ENCODE measurements at places on chromosomes 3 and 15. TPM values are rescaled to one million over a fixed set of nuclear protein-coding genes. Genes with fewer than 3 reads are reported as not detected.

IGF2BP2 gene
- total RNA-seq = 59.3 TPM

KCNAB1 gene
- 10.1 TPM for total RNA-seq

CSPG4 gene
- total RNA-seq = 18.1 TPM

HPS3 gene
- total RNA-seq = 22.9 TPM

ADGRG7 gene
- not detected for total RNA-seq

GOLGA8O gene
- total RNA-seq = not detected

GPR160 gene
- 7.2 TPM for total RNA-seq

NEK10 gene
- 12.5 TPM for total RNA-seq

AADACL2 gene
- total RNA-seq = not detected

DAZL gene
- total RNA-seq = not detected

PEX11A gene
- 22.9 TPM for total RNA-seq

FOXL2NB gene
- total RNA-seq = 5.2 TPM

RHCG gene
- total RNA-seq = 0.44 TPM

MASP1 gene
- total RNA-seq = 24.3 TPM

GOLGA8Q gene
- total RNA-seq = 2.4 TPM

NUSAP1 gene
- total RNA-seq = 70.1 TPM

GOLGA6L7 gene
- not detected for total RNA-seq

SCAMP5 gene
- total RNA-seq = 56.0 TPM

ROPN1 gene
- total RNA-seq = not detected

DTWD1 gene
- 36.1 TPM for total RNA-seq

DPPA2 gene
- not detected for total RNA-seq

SLC22A13 gene
- 0.40 TPM for total RNA-seq

GABPB1 gene
- total RNA-seq = 42.5 TPM

CCDC39 gene
- total RNA-seq = 6.2 TPM

SEMA5B gene
- 20.9 TPM for total RNA-seq

CD86 gene
- total RNA-seq = 10.9 TPM

ATP10A gene
- 4.6 TPM for total RNA-seq

MME gene
- total RNA-seq = 34.5 TPM

USP13 gene
- 14.4 TPM for total RNA-seq

LMAN1L gene
- total RNA-seq = 0.11 TPM

BAHD1 gene
- 14.7 TPM for total RNA-seq

TRIM42 gene
- total RNA-seq = not detected

RARB gene
- total RNA-seq = 42.4 TPM

CACNA1D gene
- 14.1 TPM for total RNA-seq

AHSG gene
- total RNA-seq = 1.5 TPM

A4GNT gene
- not detected for total RNA-seq

CCDC33 gene
- total RNA-seq = 0.99 TPM

PDIA3 gene
- total RNA-seq = 120 TPM

PLSCR4 gene
- total RNA-seq = 43.8 TPM

PLCH1 gene
- 10.2 TPM for total RNA-seq

SLC6A1 gene
- total RNA-seq = 228 TPM

HHLA2 gene
- total RNA-seq = 0.22 TPM

RAD51 gene
- total RNA-seq = 2.5 TPM

ADAMTS7 gene
- total RNA-seq = 4.9 TPM

MEX3B gene
- 9.8 TPM for total RNA-seq

QRICH1 gene
- total RNA-seq = 84.6 TPM
